Lung microvascular endothelial cell (primary cell): ENCODE measurements at places on chromosomes 2 and 18.
A peak's percentile ranks its signal among the peaks of the same experiment; 100 is the strongest.

GRCh38 chr2:1884933-1885580 is 140.7 kb upstream of the PXDN start:
- DNase-seq = peak; percentile 77

GRCh38 chr2:177184606-177185005 is 28.0 kb upstream of the HNRNPA3 start:
- no peak for DNase-seq

- DNase-seq = peak; percentile 67
These were observed at the start of gene NEMP2 for GRCh38 chr2:190534310-190535120. Gene NEMP2 (minus strand): TSS chr2:190534722. CDS start chr2:190534655, 67 bp downstream.

GRCh38 chr2:21727101-21727500 is 603.3 kb downstream of the TDRD15 start:
- no peak for DNase-seq

GRCh38 chr2:142865924-142866323 is 11.5 kb upstream of the KYNU start:
- no peak for DNase-seq

GRCh38 chr2:127079358-127079920 is 27.5 kb downstream of the BIN1 start:
- DNase-seq = no peak

- DNase-seq = no peak
These were observed 60.2 kb upstream of the NT5C1B start for GRCh38 chr2:18649502-18650135.

- no peak for DNase-seq
These were observed 226.6 kb downstream of the CDH19 start for GRCh38 chr18:66377291-66377690.

GRCh38 chr2:128642821-128643220 is 324.2 kb upstream of the HS6ST1 start:
- DNase-seq = no peak

GRCh38 chr18:23131693-23132319 is 3.5 kb upstream of the CABLES1 start:
- peak; percentile 85 for DNase-seq

GRCh38 chr2:46988733-46989481 is 73.3 kb upstream of the MCFD2 start:
- no peak for DNase-seq

DNA sequence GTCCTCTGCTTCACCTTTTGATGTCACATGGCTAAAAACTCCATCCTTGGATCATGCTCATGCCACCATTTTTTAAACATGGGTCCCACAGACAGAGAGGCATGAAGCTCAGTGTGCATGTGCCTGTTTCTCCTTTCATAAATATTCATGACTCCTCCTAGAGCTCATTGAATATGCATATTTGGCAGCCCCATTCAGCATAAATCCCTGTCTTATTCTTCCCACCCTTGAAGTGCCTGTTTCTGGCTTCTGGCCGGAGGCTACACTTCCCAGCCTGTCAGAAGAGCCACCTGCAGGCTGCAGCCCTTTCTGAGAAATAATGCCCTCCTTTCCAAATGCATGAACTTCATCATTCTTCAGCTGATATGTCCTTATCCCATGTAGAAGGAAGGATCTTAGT is 109.7 kb downstream of the LDLRAD4 start:
- no peak for DNase-seq

DNA sequence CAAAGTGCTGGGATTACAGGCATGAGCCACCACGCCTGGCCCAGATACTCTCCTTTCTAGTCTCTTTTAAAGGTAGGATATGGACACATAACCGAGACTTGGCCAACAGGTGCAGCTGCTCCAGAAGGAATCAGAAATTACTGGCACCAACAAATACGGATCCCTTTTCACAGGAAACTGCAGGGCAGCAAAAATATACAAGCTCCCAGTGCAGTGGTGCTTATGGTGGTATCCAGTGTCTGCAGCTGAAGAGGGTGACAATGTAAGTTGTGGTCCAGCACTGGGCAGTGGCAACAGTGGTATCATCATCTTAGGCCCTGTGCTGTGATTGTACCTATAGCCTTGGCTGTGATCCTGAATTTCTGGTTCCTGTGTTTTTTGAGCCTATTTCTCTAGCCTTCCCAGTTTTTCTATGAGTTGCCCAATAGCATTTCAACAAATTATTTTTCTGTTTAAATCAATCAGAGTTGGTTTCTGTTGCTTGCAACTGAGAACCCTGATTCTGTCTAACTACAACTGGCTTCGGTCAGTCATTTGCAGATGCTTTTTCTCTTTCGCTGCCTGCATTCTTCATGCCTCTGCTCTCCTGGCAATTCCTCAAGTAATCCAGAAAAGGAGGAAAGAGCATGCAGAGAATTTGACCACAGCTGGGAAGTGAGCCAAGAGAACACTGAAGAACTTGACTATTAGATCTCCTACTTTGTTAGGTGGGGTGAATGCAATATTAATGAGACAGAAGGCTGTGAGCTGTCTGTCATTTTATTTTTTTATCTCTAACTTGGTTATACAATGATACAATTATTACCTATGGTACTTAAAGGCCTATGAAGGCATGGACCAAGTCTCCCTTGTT is 30.8 kb upstream of the EML4 start:
- no peak for DNase-seq

- no peak for DNase-seq
These were observed 191.6 kb upstream of the AGAP1 start for GRCh38 chr2:235302263-235302662.

- no peak for DNase-seq
These were observed 55.5 kb upstream of the HS6ST1 start for GRCh38 chr2:128374001-128374710.

DNA sequence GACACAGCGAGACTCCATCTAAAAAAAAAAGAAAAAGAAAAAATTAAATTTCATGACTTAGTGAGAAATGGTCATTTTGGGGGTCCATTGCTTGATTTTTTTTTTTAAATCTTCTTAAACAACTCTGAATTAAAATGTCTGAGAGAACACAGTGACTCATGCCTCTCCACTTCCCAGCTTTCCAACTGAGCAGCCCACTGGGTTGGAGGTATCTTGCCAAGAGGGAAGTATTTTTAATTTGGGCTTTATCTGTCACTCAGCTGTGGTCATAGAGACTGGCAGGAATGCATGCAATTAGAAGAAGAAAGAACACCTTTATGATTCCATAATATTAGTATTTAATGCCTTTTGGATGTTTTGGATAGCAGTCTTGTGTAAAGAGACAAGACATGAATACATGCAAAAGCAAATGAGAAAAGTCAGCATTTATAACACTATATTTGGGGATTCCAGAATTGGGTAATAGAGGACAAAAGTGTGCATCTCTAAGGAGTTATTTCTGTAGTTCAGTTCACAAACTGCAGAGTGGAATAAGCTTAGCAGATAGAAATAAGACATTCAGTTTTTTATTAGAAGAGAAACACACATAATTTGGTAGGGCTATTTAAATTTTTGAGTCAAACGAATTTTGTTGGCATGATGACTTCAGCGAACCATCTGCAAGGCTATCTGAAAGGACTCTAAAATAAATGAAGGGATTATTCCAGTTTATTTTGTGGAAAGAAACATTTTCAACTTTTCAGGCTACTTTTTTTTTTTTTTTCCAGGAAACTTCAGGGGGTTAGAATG is 254.8 kb downstream of the TGIF1 start:
- DNase-seq = no peak

GRCh38 chr2:15498554-15498953 is 62.6 kb downstream of the NBAS start:
- no peak for DNase-seq

- no peak for DNase-seq
These were observed 233.9 kb downstream of the SLC4A3 start for GRCh38 chr2:219861307-219861706.

- no peak for DNase-seq
These were observed 251.4 kb downstream of the PRKCE start for GRCh38 chr2:45902781-45903375.

DNA sequence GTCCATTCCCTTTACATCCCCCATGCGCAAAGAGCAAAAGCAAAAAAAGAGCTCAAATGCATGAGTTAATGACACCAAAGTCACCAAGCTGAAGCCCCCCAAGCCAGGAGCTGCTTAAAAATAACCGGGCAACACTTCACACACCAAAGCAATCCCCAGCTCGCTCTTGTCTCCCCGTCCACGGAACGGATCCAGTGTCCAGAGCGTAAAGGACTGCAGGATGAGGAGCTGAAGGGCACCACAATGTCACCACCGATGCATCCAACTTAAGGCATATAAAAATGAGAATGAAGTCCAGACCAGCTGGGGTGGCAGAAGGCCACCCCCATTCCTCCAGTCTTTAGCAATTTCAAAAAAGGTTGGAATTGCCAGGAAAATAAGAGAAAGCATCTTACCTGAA is 8.7 kb downstream of the SMAD7 start:
- peak; percentile 9 for DNase-seq
